ENCODE measurements at places on chromosomes 2 and 18. TPM values are rescaled to one million over a fixed set of nuclear protein-coding genes. Genes with fewer than 3 reads are reported as not detected.

DNA sequence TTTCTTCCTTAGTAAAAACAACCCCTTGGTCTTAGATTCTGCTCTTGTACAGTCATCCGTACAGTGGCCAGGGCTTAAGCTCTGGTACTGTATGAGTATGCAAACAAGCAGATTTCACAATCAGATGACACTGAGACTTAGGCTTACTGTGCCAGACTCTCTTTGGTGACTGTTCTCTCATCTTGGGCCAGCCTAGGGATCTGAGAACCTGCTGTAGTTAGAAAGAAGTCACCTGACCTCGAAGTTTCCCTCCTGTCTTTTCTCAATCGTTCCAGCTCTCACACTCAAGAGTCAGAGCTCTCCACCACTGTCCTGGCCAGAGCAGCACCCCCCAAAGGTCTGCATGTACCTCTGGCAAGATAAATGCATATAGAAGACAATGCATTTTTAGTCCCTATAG, 63.2 kb downstream of the ZEB2 start:
- no peak for DNase-seq

GRCh38 chr18:55998071-55998522, 410.1 kb upstream of the TCF4 start:
- peak; percentile 12 for DNase-seq

DNA sequence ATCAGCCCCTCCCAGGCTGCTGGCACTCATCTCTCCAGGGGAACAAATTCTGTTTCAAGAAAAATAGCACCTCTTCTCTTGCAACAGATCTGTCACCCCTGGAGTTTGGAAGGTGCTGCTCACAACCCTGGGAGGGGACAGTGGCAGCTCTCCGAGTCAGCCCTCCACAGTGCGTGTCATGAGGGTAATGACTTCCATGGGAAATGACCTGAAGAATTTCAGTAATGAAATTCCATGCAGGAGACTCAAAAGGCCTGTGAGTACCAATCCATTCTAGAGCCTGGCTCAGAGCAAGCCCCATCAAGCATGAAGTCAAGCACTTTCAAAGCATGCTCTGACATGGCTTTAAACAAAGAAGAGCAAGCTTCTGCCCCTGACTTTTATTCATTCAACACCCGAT, 276.3 kb upstream of the PARD3B start:
- no peak for DNase-seq

DNA sequence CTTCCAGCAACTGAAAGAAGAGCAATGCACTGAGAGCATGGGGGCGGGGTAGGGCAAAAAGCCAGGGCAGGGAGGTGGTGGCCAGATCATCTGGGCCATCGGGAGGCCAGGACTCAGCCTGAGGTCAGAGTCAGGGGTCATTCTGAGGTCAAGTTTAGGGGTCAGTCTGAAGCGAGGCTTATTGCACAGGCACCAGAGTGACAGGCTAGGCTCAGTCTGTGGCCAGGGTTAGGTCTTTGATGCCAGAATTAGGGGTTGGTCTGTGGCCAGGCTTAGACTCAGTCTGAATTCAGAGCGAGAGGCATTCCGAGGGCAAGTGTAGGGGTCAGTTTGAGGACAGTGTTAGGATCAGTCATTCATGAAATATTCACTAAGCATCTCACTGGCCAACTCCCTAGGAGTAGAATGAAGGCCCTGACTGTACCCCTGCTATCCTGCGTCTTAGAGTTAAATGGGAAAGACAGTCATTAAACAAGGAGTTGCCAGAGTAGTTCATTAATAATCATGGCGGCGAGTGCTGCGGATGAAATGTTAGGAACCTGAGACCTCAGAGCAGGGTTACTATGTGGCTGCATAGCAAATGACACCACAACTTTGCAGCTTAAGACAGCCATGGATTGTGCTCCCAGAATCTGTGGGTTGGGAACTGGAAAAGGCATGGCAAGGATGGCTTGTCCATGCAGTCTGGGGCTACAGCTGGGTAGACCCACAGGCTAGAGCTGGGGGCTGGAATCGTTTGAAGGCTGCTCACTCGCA, 198.7 kb downstream of the CYP26B1 start:
- DNase-seq = no peak

DNA sequence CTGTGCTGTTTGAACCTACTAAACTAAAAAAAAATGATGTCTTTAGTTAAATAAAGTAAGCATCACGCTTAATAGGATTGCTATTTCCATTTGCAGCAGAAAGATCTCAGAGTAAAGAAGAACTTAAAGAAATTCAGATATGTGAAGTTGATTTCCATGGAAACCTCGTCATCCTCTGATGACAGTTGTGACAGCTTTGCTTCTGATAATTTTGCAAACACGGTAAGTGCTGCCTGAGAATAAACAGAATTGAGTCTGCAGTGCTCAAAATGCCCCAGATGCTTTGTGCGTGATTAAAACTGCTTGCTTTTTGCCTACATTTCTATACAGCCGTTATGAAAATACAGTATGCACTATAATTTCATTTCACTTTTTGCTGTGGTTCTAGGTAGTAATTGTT, 3.9 kb downstream of the CDCA7 start:
- DNase-seq = no peak

- DNase-seq = peak; percentile 2
Measured at GRCh38 chr18:74286106-74286855, 5.5 kb downstream of the CYB5A start.

- DNase-seq = no peak
Measured at GRCh38 chr2:156340804-156341451, 8.4 kb upstream of the NR4A2 start.

- no peak for DNase-seq
Measured at GRCh38 chr18:10497206-10497749, 28.5 kb upstream of the NAPG start.

- no peak for DNase-seq
Measured at GRCh38 chr2:196971574-196972279, 45.2 kb upstream of the PGAP1 start.

DNA sequence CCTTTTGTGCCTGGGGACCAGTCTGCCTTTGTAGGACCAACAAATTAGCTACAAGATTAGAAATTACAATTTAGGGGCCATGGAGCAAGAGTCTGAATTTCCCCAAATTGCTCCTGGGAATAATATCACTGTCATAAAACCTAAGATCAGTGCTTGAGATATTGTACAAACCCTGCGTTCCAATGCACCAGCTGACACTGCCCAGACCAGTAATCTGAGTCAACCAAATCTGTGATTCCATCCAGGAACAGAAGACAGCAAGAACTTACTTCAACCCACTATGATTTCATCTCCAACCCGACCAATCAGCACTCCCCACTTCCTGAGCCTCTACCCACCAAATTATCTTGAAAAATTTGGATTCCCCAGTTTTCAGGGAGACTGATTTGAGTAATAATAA, 1305.0 kb upstream of the NRXN1 start:
- no peak for DNase-seq

Gene PTPN18
- 27.0 TPM for total RNA-seq

Gene CFAP65
- 1.00 TPM for total RNA-seq

Gene ABCB11
- total RNA-seq = 2.6 TPM
